ENCODE measurements at places on chromosomes 4 and X. TPM values are rescaled to one million over a fixed set of nuclear protein-coding genes. Genes with fewer than 3 reads are reported as not detected.
A peak's percentile ranks its signal among the peaks of the same experiment; 100 is the strongest.

Gene NAT8L
- total RNA-seq, result not detected

Gene GLRB
- not detected for total RNA-seq

Gene PFKFB1
- total RNA-seq, result 0.27 TPM

Gene TCEAL6
- not detected for total RNA-seq

Gene ESX1
- not detected for total RNA-seq

Gene ZFP92
- total RNA-seq, result 0.50 TPM

Gene GAGE12E
- total RNA-seq, result not detected

DNA sequence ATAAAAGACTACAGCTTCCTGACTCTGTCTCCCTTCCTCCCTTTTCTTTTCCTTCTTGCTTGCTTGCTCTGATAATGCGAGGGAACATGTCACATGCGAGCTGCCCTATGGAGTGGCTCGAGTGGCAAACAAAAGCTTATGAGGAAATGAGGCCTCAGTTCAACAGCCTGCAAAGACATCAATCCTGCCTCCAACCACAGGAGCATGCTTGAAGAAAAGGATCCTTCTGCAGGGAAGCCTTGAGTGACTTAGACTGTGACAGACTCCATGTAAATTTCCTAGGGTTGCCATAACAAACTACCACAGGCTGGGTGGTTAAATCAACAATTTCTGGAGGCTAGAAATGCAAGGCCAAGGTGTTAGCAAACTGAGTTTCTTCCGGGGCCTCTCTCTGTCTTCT lies 152.5 kb downstream of the NR3C2 start:
- H3K4me1 ChIP-seq, result peaks cover 24% of the 10 kb centered on the region
- no peaks in the 10 kb centered on the region for H3K36me3 ChIP-seq
- DNase-seq, result no peak
- no peak overlapping the region for H3K27ac ChIP-seq

GRCh38 chr4:101791182-101791558 lies 640 bp downstream of the BANK1 start:
- H3K27ac ChIP-seq, result no peak overlapping the region
- H3K36me3 ChIP-seq, result peaks cover 3% of the 10 kb centered on the region
- peak overlapping the region; percentile 90 for H3K4me3 ChIP-seq
- H3K4me1 ChIP-seq, result peaks cover 6% of the 10 kb centered on the region

GRCh38 chr4:34271479-34272355 lies 1972.6 kb downstream of the ARAP2 start:
- no peaks in the 10 kb centered on the region for H3K27me3 ChIP-seq
- H3K27ac ChIP-seq, result no peak overlapping the region
- H3K4me3 ChIP-seq, result no peak overlapping the region
- no peak for DNase-seq
- H3K4me1 ChIP-seq, result no peaks in the 10 kb centered on the region

DNA sequence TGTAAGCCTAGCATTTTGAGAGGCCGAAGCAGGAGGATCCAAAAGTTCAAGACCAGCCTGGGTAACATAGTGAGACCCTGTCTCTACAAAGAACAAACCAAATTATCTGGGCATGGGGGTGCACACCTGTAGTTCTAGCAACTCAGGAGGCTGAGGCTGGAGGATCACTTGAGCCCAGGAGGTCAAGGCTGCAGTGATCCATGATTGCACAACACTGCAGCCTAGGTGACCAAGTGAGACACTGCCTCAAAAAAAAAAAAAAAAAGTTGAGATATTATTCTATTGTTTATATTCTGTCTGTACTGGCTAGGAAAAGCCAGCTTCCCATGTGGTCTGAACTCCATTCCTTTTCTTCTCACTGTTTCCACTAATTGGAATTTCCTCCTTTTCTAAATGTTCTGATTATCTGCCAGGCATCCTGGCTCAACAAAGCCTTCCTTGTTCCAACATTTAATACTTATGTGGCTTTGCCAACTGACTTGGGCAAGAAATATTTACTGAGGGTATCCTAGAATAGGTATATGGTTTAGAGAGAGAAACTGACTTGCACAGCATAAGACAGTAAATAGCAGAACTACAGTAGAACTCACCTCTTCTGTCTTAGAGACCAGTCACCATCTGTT lies 175.2 kb upstream of the ADAMTS3 start:
- H3K27ac ChIP-seq, result no peak overlapping the region
- no peak overlapping the region for H3K4me3 ChIP-seq
- peaks cover 2% of the 10 kb centered on the region for H3K4me1 ChIP-seq
- no peaks in the 10 kb centered on the region for H3K36me3 ChIP-seq

- H3K4me1 ChIP-seq, result peaks cover 2% of the 10 kb centered on the region
- H3K27ac ChIP-seq, result no peak overlapping the region
- no peaks in the 10 kb centered on the region for H3K27me3 ChIP-seq
Observed at GRCh38 chrX:10129229-10129628, 27.5 kb upstream of the CLCN4 start.

DNA sequence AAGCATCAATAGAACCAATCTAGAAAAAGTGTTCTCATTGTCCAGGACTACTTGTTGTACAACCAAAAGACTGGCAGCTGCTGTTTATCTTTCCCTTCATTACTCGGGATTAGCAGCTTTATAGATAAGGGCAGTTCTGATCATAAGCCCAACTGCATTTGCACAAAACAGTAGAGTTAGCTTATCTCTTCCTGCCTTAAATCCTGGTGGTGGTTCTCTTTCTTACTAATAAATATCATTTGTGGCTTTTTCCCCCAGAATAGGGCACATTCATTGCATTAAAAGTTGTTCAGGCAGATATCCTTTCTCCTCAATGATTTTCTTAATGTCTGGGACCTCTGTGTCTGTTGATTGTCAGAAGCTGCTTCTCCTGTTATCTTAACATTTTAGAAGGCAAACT lies 20.2 kb upstream of the RRAGB start:
- no peak overlapping the region for H3K27ac ChIP-seq
- H3K4me1 ChIP-seq, result peaks cover 12% of the 10 kb centered on the region
- H3K27me3 ChIP-seq, result no peaks in the 10 kb centered on the region
- no peak for DNase-seq

DNA sequence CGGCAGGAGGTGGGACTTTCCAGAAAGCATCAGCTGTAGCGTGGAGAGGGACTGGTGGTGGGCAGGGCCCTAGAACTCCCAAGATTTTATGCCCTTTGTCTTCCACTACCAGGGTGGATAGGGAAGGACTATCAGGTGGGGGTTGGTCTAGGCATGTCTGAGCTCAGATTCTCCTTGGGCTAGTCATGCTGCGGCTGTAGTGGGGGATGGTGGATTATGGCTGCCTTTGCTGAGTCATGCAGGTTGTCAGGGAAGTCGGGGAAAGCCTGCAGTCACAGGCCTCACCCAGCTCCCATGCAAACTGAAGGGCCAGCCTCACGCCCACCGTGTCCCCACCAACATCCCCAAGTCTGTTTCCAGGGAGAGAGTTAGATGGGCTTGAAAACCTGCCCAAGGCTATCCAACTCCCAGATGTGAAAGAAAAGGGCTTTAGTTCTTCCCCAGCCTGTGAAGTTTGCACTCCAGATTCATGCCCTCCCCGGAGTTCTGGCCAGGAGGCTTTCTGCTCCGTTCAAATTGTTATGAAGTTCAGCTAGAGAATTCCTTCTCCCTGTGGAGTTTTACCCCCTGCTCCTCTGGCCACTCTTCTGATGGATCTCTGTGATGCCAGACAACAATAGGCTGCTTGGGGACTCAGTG lies 13.4 kb upstream of the MEPE start:
- no peaks in the 10 kb centered on the region for H3K4me1 ChIP-seq
- no peak overlapping the region for H3K27ac ChIP-seq
- H3K36me3 ChIP-seq, result no peaks in the 10 kb centered on the region
- peaks cover 43% of the 10 kb centered on the region for H3K27me3 ChIP-seq
- no peak for DNase-seq

GRCh38 chr4:174422893-174423256 lies 99.4 kb downstream of the HPGD start:
- H3K36me3 ChIP-seq, result peaks cover 2% of the 10 kb centered on the region
- H3K4me1 ChIP-seq, result peaks cover 10% of the 10 kb centered on the region
- peak overlapping the region; percentile 32 for H3K27ac ChIP-seq
- H3K27me3 ChIP-seq, result peaks cover 6% of the 10 kb centered on the region

DNA sequence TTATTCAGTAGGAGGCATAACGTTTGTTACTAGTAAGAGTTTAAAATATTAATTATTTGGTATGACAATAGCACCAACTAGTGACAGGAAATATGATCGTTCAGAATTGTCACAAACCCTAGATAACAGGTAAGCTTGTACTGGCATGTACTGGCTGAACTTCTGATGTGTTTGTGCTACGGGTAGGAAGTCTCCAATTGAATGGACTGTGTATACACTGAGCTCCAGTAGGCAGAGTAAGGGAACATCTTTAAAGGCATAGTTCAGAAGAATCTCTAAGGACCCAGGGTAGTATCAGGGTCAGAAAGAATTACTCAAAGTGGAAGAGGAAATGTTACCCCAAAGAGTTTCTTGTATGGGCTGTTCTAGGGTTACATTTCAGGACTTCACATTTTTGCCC lies 230.4 kb downstream of the EDA2R start:
- no peaks in the 10 kb centered on the region for H3K36me3 ChIP-seq
- H3K4me3 ChIP-seq, result no peak overlapping the region
- peaks cover 2% of the 10 kb centered on the region for H3K4me1 ChIP-seq
- DNase-seq, result no peak

DNA sequence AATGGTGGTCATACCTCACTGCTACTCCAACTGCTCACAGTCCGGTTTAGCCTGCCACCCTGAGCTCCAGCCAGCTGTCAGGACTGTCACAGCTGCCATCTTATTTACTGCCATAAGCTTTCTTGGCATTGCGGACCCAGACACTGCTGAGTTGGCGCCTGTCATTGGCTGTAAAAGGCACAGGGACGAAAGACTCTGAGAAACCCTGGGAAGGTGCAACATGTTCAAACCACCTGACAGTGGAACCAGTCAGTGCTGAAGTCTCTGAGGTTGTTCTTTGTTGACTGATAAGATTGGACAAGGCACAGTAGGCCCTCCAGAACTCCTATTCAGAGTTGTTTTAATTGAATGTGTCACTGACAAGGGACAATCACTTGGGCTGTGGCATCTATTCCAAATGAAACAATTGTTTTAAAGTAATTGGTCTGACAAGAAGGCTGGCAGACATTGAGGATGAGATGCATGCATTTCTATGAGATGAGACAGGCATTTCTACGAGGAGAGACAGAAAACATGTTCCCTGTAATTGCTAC lies 927.8 kb downstream of the STPG2 start:
- no peaks in the 10 kb centered on the region for H3K27me3 ChIP-seq
- H3K36me3 ChIP-seq, result no peaks in the 10 kb centered on the region
- no peak overlapping the region for H3K4me3 ChIP-seq
- no peaks in the 10 kb centered on the region for H3K4me1 ChIP-seq
- no peak overlapping the region for H3K27ac ChIP-seq

DNA sequence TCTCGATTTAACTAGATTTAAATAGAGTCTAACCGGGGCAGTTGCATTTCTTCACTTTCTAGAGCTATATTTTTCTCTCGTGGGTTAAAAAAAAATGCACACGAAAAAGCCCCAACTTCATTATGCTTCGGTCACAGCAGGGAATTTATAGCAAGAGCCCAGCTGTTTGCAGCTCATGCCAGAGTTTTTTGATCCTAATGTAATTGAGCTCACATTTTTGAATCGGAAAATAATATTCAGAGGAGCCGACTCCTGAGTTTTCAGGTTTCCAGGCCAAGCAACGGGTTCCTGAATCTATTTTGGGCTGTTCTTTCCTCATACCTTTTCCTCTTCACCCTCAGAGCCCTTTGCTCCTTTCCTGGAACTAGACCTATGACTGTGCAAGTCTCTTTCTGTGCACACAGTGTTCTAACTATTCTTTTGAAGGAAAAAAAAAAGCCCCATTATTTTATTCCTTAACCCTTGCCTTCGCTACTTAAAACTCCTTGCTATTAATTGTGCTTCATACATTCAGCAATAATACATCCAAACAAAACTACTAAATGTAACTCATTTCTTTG lies 27.5 kb upstream of the ESX1 start:
- H3K36me3 ChIP-seq, result no peaks in the 10 kb centered on the region
- H3K27ac ChIP-seq, result no peak overlapping the region
- no peak for DNase-seq
- peaks cover 12% of the 10 kb centered on the region for H3K27me3 ChIP-seq
- peaks cover 4% of the 10 kb centered on the region for H3K4me1 ChIP-seq

DNA sequence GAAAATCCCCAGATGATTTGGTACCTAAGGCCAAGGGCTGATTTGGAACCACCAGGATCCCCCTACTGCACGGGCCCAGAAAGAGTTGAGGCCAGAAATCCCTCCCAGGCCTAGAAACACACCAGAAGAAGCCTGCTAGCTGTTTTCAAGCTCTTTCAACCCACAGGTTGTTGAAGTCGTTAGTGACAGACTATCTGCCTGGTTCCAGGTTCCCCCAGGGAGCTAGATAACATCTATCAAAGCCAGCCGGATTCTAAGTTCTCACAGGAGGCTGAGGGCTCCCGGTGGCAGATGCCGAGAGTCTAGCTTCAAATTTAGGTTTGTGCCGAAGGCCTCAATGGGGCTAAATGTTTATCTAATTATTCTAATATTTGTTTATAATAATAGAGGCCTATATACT lies 132.0 kb upstream of the ATP6AP2 start:
- no peaks in the 10 kb centered on the region for H3K27me3 ChIP-seq
- no peak overlapping the region for H3K4me3 ChIP-seq
- no peak overlapping the region for H3K27ac ChIP-seq
- H3K4me1 ChIP-seq, result no peaks in the 10 kb centered on the region
- H3K36me3 ChIP-seq, result peaks cover under 1% of the 10 kb centered on the region

- H3K36me3 ChIP-seq, result no peaks in the 10 kb centered on the region
- DNase-seq, result no peak
- H3K4me1 ChIP-seq, result no peaks in the 10 kb centered on the region
- H3K27me3 ChIP-seq, result peaks cover 18% of the 10 kb centered on the region
- no peak overlapping the region for H3K27ac ChIP-seq
Observed at GRCh38 chr4:16000708-16001483, 37.9 kb upstream of the FGFBP2 start.

- no peak overlapping the region for H3K27ac ChIP-seq
- peaks cover under 1% of the 10 kb centered on the region for H3K4me1 ChIP-seq
- no peaks in the 10 kb centered on the region for H3K36me3 ChIP-seq
- H3K27me3 ChIP-seq, result peaks cover 8% of the 10 kb centered on the region
- no peak for DNase-seq
Observed at GRCh38 chrX:131289527-131289926, 421 bp upstream of the IGSF1 start.

DNA sequence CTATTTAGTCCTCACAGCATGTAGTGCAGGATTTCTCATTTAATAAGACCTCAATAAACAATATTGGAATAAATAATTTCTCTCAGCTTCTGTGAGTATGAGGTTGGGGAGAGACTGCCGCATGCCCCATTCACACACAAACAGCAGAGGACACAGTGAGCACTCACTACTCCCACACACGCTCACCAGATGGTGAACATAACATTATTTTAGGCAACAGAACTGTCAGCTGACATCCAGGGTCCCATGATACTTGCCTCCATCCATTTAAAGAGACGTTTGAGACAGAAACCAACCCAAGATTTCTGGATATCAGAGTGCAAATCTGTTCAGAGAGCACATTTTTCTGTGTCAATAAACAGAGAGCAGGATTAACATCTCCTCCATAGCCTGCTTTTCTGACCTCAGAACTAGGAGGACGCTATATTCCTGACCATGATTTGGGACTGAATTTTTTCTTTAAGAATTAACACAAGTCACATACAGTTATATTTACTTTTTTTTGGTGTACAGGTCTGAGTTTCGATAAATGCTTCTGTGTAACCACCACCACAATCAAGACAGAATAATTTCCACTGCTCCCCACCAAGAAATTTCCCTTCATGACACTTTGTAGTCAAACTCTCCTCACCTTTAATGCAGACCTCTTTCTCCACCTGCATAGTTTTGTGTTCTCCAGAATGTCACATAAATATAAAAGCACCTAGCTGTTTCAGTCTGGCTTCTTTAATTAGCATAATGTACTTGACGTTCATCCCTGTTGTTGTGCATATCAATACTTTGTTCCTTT lies 16.7 kb downstream of the GPRIN3 start:
- H3K27me3 ChIP-seq, result no peaks in the 10 kb centered on the region
- peaks cover 4% of the 10 kb centered on the region for H3K36me3 ChIP-seq
- H3K4me3 ChIP-seq, result peak overlapping the region; percentile 91
- no peak for DNase-seq
